ENCODE measurements at places on chromosomes 1 and 21.

- no peak for DNase-seq
Measured at GRCh38 chr1:239858529-239858928, 233.2 kb upstream of the FMN2 start.

DNA sequence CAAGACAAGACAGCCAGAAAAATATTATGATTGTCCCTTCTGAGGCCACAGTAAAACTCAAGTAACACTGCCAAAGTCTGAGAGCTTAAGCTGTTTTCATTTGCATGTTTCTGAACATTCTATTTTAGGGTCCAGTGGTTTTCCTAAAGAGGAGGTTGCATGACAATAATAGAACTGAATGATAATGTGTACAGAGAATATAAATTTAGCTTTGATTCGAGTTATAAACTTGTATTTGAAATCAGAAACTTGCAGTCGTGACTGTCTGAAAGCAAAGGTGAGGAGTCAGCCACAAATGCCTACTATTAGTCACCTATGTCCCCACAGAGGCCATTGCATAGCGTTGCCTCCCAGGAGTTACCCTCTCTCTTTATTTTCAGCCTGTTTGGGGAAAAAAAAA lies 363.1 kb upstream of the ADGRL2 start:
- no peak for DNase-seq

DNA sequence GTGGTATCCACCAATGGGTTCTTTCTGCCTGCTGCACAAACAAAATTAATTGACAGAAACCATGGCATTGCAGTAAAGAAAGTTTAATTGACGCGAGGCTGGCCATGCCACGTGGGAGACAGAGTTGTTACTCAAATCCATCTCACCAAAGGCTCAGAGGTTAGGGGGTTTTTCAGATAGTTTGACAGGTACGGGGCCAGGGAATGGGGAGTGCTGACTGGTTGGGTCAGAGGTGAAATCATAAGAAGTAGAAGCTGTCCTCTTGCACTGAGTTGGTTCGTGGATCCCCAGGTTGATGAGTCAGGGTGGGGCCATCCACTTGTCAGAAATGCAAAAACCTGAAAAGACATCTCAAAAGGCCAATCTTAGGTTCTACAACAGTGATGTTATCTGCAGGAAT lies 941 bp upstream of the TBCE start:
- DNase-seq, result no peak

DNA sequence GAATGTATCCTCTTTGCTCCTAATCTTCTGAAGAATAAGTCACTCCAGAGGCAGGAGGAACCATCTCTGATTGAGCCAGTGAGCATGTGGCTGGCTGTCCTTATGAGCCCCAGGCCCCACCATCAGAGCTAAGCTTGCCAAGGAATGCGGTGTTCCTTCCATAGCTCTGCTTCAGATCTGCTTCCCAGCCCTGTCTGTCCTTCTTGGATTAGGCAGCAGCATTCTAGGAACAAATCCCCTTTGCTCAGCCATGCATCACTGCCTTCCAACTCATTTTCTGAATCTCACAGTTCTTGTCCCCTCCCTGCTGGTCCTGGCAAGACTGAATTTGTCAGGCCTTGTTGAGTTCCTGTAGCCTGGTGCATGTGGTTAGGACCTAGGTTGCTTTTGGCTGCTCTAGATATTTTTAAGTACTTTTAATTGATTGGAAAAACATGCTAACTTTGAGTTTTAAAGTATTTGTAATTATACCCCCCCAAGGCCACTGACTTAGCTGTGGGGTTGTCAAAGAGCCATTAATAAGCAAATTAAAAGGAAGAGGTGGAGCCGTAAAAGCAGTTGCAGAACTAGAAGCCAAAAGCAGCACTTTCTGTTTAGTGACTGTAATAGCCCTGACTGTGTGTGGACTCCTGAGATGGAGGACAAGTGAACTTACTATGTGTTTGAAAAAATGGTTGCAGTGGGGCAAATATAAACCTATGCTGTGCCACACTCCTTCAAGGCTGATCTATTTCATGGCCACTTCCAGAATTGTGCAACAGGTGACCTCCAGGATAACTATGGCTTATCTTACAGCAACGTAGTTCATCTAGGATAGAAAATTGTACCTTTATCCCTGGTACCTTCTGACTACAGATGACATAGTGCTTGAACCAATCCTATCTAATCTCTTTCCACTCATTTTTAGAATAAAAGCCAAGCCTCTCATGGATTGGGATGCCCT lies 61.3 kb upstream of the BACH1 start:
- no peak for DNase-seq

GRCh38 chr1:222416001-222416791 lies 131.7 kb downstream of the HHIPL2 start:
- no peak for DNase-seq

DNA sequence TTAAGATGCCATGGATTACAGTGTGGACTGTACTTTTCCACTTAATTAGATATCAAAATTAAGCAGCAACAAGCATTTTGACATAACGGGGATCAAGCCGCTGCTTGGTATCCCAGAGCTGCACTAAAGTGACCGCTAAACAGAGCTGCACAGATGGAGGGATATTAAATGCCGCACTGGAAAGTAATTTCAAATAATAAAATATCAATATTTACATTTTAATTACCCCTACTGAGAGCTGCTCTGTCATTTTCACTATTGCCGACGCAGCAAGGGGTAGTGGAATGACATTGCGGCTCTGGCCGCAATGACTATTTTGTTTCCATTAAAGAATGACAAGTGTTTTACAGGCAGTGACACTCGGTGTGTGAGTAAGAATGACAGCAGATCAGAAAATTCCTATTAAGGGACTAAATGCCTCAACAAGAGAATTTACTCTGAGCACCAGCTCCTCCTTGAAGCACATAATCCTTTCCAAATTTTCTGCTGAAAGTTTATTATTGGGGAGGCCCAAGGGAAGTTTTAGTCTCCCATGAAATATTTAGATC lies 109.1 kb upstream of the USH2A start:
- no peak for DNase-seq

GRCh38 chr1:247857069-247857984 lies at the start of gene TRIM58:
Gene TRIM58, plus strand, starts transcription at chr1:247857187. Its CDS starts 60 bp downstream, at chr1:247857247.
- DNase-seq, result no peak

- DNase-seq, result peak; percentile 53
Measured at GRCh38 chr1:212665241-212666115, 34.2 kb downstream of the BATF3 start.

DNA sequence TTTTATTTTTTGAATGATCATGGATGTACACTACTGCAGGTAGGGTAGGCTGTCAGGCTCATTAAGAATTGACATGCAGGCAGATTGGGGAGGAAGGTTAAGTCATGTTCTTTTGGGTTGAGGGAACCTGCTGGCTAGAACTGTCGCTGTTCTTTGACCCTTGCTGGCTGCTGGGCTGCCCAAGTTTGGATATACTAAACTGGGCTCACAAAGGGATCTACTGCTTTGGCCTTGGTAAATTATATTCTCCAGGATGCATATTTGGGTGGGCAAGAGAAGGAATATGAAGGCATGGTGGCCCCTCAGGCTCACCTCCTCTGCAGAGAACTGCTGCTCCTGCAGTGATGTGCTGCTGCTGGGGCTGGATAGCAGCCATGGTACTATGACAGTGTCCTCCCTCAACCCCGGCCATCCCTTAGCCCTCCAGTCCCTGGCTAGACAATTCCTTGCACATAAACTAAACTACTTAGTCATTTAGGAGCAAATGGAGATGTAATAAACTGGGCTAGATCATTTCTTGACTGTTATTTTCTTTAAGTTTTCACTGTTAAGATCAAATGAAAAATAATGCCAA lies 6.1 kb downstream of the ATP1A1 start:
- DNase-seq, result no peak

DNA sequence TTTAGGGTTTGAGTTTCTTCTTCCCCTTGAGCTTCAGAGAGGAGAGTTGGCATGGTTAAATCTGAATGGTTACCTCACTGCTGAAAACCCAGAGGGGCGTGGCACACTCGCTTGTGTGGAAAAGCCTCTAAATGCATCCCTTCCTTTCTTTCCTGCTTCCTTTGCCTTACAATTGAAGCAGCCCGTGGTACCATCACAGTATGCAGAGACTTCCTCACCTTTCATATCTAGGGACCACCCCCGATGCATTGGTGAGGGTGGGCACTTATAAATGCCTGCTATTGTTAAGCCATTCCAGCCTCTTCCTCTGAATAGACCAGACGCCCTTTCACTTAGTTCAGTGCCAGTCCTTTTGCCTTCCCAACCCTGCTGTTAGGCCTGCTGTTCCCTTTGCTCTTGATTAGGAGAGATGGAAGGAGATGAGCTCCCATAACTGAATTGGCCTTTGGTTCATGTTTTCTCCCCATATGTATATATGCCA lies 21.9 kb upstream of the LAX1 start:
- DNase-seq, result no peak

DNA sequence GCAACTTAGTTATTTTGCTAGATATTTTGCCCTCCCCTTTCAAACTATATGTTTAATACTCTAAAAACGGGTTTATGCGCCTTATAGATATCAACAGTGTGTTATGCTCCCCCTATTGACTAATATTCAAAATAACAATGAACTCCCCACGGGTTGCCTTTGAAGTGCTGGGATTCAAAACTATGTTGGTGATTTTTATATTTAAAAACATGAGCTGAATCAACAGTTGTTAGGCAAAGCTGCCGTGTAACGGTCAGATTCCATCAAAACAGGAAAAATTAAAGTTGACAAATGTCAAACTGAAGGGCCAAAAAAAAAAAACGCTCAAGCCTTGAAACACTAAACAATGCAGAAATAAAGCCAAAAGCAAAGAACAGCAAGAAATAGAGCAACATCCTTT lies 2.5 kb downstream of the TGFBR3 start:
- DNase-seq, result no peak
